ENCODE measurements at places on chromosomes 1 and 21. TPM values are rescaled to one million over a fixed set of nuclear protein-coding genes. Genes with fewer than 3 reads are reported as not detected.

The SV2A gene
- 21.9 TPM for total RNA-seq

The SIM2 gene
- total RNA-seq: not detected

The RGL1 gene
- 20.6 TPM for total RNA-seq

The MYOG gene
- total RNA-seq: 0.18 TPM

The VSIG8 gene
- total RNA-seq: not detected

The DPT gene
- total RNA-seq: not detected

The DMBX1 gene
- total RNA-seq: not detected

The LRRC3 gene
- total RNA-seq: 5.9 TPM

The MTX1 gene
- 45.0 TPM for total RNA-seq

The WNT9A gene
- 1.4 TPM for total RNA-seq

The RHBG gene
- not detected for total RNA-seq

The CYP4Z1 gene
- not detected for total RNA-seq

The TRIM67 gene
- total RNA-seq: not detected

The INKA2 gene
- total RNA-seq: 7.5 TPM

The TRNP1 gene
- 61.7 TPM for total RNA-seq

The CFAP410 gene
- total RNA-seq: 40.9 TPM

The APH1A gene
- 78.6 TPM for total RNA-seq

The TOR3A gene
- 29.0 TPM for total RNA-seq

Measured in cardiac muscle cell (in vitro differentiated cells and primary cell).